OCI-LY7 (cell line): ENCODE measurements at places on chromosomes 3 and 15. TPM values are rescaled to one million over a fixed set of nuclear protein-coding genes. Genes with fewer than 3 reads are reported as not detected.

DNA sequence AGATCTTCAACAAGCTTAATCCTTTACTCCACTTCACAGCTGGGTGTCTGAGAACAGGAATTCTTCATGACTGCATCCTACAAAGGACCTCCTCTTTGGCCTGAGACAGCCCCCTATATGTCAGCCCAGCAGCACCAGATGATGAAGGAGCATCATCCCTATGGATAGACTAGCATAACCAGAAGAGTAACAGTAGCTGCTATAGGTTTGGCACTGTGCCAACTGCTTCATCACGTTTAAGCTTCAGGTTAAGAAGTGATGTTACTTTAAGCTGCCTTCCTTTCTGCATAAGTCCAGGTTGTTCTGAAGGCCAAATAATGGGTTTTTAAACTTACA, 50.6 kb downstream of the CMSS1 start:
- peak; percentile 24 for DNase-seq

GRCh38 chr3:170565495-170565894, 20.4 kb downstream of the SLC7A14 start:
- no peak for DNase-seq

GRCh38 chr3:129087138-129087702, 26.6 kb downstream of the GP9 start:
- DNase-seq, result no peak

GRCh38 chr15:65413051-65413759, 9.5 kb downstream of the IGDCC4 start:
- no peak for DNase-seq

DNA sequence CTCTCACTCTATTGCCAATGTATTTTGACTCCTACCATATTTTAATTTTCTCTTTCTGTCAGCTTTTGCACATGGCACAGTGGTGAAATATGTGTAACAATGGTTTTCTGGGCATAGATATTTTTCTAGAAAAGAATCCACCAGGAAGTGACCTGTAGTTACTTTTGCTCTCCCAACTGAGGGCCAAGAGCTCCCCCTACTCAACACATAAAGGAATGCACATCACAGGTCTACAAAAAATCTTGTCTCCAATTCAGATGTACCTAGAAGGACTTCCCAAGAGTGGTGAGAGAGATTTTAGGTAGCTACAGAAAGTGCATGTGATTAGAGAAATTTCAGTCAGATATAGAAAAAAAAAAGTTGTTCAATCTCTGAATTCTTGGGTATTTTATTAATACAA, 15.6 kb downstream of the CPA3 start:
- DNase-seq, result peak; percentile 10

- DNase-seq, result peak; percentile 51
These were observed 397.5 kb upstream of the ATP10A start for GRCh38 chr15:26260517-26261133.

DNA sequence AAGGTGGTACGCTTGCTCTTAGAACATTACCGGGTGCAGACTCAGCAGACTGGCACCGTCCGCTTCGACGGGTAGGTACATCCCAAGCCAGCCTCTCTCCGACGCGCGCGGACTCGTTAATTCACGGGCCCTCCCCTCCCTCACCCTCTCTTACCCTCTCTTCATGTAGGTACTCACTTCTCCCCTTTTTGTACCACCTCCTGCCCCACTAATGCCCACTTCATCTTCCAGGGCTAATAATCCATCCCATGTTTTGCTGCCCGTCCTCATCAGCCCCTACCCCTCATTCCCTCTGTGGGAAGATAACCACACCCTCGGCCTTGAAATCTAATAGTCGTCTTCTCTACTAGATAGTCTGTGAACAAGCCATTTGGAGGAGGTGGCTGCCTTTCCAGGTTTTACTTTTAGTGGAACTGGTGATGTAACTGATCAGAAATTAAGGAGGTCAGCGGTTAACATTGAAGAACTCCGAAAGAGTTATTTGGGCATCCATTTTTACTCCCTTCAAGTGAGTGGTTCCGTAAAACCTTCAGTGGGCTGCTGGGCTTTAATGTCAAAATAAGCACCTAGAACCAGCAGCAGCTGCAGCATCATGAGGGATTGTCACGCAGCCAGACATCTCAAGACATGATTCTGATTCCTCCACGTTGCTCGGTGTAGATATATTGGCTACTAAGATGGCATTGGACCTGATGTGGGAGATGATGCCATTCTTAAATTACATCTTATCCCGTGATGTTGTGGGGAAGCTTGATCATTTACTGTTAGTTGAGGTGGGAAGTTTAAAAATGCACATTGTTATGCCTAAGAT, 1.3 kb downstream of the FEM1B start:
- DNase-seq, result peak; percentile 29

- DNase-seq, result peak; percentile 35
These were observed 14.3 kb upstream of the CCNL1 start for GRCh38 chr3:157174290-157174648.

ENTPD3 gene
- total RNA-seq, result not detected in 2 replicates

CELF6 gene
- 0.78 TPM in 1 of 2 replicates, not detected in the other for total RNA-seq

DNA sequence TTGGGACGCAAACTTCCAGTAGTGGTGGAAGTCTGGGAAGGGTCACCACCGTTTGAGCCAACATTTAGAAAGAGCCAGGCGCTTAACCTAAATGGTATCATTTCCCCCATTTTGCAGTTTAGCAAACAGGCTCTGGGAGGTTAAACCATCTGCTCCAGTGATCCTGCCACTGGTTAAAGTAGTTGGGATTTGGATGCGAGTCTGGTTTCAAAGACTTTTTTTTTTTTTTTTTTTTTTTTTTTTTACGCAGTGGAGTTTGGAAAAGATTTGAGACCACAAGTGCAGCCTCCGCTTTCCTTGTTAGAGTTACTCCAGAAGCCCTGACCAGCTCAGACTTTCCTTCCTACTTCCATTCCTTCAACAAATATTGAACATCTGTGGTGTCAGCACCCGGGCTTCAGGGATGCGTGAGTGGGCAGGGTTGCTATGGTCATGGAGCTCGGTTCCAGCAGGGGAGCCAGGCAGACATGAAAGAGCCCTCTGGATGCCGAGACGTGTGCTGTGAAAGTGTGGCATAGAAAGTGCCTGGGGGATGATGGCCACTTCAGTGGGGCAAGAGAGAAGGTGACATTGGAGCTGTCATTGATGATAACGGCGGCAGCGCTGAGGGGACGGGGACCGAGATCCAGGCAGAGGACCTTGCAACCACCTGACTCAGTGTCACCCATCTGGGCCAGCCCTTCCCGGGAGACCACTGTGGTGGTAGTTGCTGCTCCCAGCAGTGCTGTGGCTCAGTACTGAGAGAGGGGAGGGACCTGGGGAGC, 1.1 kb upstream of the RNU6-1 start:
- DNase-seq, result peak; percentile 54

DNA sequence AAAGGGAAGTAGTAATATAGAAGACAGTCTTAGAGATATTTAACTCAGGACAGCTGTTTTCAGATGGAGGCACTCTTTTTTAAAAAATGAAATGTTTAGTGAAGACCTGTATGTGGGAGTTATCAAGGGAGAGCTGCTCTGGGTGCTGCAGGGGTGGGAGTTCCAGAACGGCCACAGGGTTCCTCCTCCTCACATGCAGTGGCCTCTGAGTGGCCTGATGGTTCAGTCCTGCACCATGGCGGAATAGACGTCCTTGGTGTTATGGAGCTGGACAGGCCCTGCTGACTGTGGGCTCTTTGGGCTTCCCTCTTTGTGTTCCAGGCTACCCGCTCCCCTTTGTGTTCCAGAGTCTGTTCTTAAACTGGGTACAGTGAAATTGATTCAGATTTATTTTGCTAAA, 126.1 kb downstream of the CHST2 start:
- DNase-seq, result no peak

DNA sequence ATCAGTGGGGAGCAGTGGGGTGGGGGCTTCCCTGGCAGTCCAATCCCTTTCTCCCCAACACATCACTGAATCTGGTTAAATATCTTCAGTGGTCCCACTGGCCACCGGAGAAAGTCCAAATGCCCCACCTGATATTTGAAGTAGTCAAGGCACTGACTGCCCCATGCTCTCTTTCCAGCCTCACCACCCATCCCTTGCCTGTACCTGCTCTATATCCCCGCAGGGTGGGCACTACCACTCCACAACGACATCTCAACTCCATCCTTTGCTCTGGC, 101.7 kb downstream of the DAPK2 start:
- no peak for DNase-seq

CACNA2D3 gene
- total RNA-seq, result 0.42 TPM in 1 of 2 replicates, not detected in the other
